ENCODE measurements at places on chromosomes 11 and 22.
A peak's percentile ranks its signal among the peaks of the same experiment; 100 is the strongest.

DNA sequence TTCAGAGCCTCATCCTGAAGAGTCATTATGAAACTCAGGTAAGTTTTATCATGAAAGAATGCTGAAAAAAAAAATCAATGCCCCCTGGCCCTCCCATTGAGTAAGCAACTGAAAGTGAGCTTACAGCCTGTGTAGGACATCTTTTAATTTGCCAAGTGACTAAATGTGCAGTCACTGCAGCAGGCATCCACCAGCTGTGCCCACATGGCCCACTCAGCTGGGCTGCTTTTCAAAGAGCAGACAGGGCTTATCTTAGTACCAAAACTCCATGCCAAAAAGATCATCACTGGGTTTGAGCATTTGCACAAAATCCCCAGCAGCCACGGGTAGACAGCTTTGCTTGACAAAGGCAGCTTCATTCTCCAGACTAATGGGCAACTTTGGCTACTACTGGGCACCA is 709.7 kb downstream of the NTM start:
- ATAC-seq: no peak

GRCh38 chr22:32802237-32802765 is 796 bp downstream of the TIMP3 start:
- no peak for ATAC-seq

GRCh38 chr22:19654338-19654987 is 59.8 kb upstream of the SEPTIN5 start:
- ATAC-seq: no peak

- ATAC-seq: no peak
Observed at GRCh38 chr11:64839335-64839734, 5.1 kb downstream of the CDC42BPG start.

GRCh38 chr11:11982461-11982860 is 26.0 kb downstream of the DKK3 start:
- no peak for ATAC-seq

GRCh38 chr11:75204685-75205563 is 35.6 kb upstream of the TPBGL start:
- peak; percentile 100 for ATAC-seq

- ATAC-seq: peak; percentile 97
Observed at GRCh38 chr11:106399076-106399511, 321.6 kb downstream of the AASDHPPT start.

DNA sequence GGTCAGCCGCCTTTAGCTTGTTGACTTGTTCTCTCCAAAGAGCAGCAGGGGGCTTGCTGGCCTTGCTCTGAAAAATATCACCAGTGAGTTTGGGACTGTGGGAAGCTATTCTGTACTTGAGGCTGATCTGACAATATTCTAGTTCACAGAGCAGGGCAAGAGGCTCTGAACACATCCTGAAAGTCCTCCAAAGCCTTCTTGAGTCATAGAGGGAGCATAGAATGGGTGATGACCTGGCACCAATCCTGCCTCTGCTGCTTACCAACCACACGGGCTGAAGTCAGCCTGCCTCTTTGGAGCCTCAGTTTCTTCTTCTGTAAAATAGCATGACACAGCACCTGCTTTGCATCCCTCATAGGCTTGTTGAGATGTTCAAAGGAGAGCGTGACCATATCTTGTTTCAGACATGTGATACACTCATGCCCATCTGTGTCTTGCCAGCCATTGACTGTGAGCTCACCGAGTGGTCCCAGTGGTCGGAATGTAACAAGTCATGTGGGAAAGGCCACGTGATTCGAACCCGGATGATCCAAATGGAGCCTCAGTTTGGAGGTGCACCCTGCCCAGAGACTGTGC is 96.6 kb downstream of the RRAS2 start:
- no peak for ATAC-seq

DNA sequence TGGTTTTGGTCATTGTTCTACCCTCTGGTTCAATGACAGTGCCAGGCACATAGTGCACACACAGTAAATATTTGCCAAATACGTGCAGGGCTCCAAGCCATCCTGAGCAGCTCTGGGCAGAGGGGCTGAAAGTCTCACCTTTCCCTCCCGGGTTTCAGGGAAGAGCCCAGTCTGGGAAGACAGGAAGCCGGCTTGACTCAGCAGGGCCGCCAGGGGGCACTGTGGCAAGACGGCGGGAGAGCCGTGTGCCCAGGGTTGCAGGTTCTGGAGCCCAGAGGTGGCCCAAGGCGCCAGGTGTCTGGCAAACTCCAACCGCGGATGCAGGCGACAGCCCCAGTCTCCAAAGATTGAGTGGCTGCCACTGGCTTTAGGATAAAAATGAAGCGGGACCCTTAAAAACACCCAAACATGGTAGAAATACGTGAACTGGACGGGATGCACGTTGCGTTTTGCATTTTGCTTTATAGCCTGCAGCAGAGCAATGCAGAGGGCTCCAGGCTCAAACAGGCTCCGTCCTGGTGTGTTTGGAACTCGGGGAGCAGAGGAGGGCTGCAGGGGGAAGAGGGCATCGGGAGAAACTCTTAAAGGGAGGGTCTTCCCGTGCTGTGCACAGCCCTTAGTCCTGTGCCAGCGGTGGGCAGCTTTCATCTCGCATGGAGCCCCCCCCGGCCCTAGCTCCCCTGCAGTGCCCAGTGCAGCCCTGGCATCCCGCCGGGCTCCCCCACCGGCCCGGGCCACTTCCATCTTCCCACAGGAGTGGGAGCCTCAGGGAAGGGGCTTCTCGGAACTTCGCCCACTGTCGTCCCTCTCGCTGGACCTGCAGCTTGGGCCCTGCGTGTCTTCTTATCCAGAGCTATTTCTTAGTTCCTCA is 10.7 kb downstream of the KRTAP5-5 start:
- peak; percentile 88 for ATAC-seq

DNA sequence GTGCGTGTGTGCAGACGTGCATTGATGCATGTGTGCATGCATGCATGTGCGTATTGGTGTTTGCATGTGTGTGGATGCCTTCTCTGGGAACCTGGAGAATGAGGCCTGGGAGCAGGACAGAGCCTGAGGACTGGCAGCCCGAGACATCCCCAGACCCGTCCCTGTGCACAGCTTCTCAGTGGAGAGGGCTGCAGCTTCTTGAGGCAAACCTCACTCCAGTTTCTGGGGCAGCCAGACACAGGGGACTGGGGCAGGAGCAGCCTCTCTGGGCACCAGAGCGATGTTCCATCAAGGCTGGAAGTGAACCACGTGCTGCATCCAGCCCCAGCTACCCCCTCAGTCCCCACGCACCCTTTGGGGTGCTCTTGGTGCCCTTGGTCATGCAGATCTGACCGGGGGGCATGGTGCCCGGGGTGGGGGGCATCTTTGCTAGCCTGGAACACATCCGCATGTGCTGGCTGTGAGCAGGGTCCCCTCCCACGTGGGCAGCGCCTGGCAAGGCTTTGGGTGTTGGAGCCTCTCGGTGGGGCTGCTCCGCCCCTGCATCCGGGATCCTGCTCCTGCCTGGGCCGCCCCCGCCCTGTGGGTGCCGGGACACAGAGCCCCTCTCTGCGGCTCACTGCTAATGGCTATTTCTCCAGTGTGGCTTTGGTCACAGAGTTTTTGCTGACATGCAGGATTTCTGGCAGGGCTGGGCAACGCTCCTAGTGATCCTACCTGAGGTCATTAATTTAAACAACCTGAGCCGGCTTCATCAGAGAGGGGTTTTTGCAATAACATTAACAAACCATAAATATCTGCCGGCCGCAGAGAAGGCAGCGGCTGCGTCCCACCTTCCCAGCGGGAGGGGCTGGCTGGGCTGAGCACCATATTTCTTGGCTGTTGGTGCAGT is 434.7 kb downstream of the TBC1D22A start:
- ATAC-seq: no peak

DNA sequence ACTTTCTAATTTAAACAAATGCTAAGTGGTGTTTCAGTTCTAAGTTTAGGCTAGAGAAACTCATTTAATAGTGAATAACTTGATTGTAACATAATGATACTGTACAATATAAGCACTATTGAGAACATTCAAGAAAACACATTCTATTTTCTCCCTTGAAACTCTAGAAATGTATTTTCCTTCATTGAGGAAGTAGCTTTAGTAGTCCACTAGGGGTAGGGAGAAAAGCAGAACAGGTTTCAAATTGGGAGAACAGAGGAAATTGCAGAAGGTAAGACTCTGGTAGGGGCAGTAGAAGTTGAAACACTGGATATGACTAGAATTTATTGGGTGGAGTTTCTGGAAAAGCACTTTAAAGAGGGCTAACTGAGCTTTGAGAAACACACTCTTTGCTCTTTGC is 31.6 kb upstream of the MPPED2 start:
- ATAC-seq: no peak

GRCh38 chr11:526192-526591 is 9.2 kb downstream of the HRAS start:
- ATAC-seq: no peak

GRCh38 chr22:22425356-22425755 is 83.2 kb downstream of the ZNF280B start:
- no peak for ATAC-seq

DNA sequence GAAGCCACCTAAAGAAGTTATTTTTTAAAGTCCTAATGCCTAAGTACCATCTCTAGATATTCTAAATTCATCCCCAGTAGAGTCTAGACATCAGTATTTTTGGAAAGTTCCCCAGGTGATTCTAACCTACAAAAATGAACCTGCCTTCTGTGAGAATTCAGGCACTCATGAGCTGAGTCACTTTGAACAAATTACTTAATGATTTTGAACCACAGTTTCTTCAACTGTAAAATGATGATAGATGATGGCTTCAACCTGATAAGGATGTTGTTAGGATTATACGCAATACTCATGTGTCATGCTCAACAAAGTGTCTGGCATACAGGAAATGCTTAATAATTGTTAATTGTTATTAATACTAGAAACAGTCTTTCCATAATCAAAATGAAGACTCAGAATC is 82.8 kb upstream of the OR5AK2 start:
- ATAC-seq: no peak
